Stimulated activated CD8-positive, alpha-beta memory T cell treated with anti-CD3 and anti-CD28 coated beads, Interleukin-7, amount 100 ng/mL, for 4 hours (primary cell): ENCODE measurements at places on chromosomes 6 and 20.

GRCh38 chr6:100889351-100889750, 8.2 kb upstream of the ASCC3 start:
- DNase-seq: no peak

- no peak for DNase-seq
These were observed 237.2 kb downstream of the CDKAL1 start for GRCh38 chr6:20771409-20771808.

DNA sequence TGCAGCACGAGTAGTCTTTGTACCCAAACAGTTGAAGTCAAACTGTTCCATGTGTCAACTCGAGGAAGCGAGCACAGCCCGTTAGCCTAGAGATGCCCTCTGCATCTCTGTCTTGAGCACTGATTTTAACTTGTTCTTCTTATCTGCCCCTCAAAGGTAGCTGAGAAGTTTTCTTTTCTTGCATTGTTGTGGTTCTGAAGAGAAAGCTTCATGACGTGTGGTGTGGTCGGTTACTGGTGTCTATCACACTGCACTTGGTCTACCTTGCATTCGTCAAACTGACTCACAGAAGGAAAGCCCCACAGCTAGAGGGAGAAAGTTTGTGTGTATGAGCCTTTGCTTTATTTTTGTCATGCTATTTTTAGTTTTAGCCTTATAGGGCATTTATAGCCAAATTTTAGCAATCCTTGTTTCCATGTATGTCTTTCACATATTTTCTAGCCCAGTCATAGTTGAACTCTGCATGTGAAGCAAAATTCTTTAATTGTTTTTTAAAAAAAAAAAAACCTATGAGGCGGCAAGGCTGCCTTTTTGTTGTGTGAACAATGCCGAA, 115.1 kb downstream of the JAG1 start:
- DNase-seq: peak; percentile 37

- no peak for DNase-seq
These were observed 310.0 kb downstream of the ESR1 start for GRCh38 chr6:152117156-152118133.

DNA sequence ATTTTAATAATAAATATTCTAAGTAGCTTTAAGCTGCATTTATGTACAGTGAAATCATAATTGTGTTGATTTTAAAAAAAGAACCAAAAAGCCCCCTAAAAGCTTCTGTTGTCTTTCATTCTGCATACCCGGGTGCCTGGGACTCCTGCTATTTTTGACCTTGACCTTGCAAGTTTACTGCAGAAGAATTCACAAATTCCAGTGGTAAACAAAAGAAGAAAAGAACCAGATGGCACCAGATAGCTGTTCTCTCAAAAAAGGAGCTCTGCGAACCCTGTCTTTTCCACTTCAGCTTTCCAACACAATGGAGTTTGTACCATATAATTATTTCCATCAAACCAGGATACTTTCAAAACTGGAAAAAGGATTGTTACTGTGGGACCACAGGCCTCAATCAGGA, 363.3 kb downstream of the SMOC2 start:
- no peak for DNase-seq
